Calu3 (cell line): ENCODE measurements at places on chromosomes 6 and 20.

- DNase-seq: no peak
These were observed 47.2 kb downstream of the RPP40 start for GRCh38 chr6:4956625-4957024.

- no peak for DNase-seq
These were observed 107.8 kb upstream of the RNF217 start for GRCh38 chr6:124854338-124854922.

DNA sequence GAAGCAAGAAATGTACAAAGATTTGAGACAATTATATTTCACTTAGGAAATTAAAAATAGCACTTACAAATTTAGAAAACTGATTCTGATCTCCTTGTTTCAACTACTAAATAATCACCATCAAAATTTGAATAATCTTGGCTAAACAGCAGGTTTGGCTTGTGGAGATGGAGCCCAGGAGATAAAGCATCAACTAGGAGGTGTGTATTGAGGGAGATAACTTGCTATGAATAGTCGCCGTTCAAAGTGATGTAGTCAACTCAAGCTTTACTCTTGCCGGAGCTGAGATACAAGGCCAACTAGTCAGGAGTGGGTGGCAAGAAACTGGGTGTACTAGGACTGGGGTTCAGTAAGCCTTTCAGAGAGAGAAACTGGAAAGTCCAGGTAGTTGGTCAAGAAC is 117.7 kb downstream of the TRMT11 start:
- DNase-seq: no peak

DNA sequence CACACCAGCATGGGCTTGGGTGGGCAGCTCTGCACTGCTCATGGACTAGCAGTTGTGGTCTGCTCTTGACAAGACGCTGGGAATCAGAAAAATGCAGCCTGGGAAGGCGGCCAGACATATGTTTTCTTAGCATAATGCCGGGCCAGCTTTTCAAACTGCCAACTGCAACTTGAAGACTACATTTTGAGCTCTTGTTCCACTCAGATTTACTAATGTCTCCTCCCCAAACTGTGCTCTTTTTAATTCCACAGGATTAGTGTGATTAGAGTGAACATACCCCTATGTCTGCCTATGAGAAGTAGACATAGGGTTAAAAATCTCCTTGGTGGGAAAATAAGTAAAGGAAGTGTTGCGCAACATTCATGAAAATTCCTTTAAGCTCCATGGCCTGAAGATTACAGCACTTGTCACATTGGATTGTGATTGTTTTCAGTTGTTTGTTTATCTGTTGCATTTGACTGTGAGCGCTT is 5.3 kb upstream of the FNDC1 start:
- DNase-seq: no peak

DNA sequence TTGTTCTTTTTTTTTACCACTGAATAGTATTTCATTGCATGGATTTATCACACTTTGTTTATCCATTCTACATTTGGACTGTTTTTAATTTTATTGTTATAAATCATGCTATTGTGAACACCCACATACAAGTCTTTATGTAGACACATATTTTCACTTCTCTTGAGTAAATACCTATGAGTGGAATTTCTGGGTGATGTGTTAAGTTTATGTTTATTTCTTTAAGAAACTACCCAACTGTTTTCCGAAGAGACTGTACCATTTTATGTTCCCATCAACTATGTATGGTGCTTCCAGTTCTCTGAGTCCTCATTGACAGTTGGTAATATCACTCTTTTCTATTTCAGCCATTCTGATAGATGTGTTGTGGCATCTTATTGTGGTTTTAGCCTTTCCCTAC is 54.0 kb downstream of the RIN2 start:
- no peak for DNase-seq

DNA sequence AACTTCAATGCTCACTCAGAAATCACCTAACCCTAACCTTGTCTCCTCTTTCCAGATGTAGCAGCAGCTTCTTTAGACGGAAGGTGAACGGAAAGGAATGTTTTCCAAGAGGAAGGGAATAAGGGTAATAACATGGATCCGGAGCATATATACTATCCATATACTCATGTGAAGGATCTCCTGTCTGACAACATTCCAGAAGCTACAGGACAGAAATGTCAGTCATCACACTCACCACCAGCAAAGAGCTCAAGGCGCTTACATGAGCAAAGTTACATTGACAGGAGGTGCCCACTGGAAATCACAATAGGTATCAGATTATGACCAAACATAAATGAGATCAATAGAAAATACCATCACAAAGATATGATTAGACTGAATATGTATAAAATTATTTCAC is 122.1 kb upstream of the CCDC28A start:
- no peak for DNase-seq

DNA sequence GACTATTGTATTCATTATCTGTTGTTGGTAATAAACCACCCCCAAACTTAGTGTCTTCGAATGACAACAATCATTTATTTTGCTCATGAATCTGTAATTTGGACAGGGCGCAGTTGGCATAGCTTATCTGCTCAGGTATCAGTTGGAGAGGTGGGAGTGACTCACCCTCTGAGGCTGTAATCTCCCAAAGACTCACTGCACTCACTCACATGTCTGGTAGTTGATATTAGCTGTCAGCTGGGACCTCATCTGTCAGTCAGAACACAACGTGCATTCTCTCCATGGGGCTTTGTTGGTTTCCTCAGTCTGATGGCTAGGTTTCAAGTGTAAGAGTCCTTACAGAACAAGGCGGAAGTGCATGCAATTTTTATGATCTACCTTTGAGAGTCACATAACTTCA is 219.0 kb upstream of the PRND start:
- no peak for DNase-seq

- no peak for DNase-seq
These were observed 87.4 kb upstream of the PLCB4 start for GRCh38 chr20:8981482-8981881.

- DNase-seq: no peak
These were observed 5.7 kb downstream of the KDM1B start for GRCh38 chr6:18160911-18161310.

DNA sequence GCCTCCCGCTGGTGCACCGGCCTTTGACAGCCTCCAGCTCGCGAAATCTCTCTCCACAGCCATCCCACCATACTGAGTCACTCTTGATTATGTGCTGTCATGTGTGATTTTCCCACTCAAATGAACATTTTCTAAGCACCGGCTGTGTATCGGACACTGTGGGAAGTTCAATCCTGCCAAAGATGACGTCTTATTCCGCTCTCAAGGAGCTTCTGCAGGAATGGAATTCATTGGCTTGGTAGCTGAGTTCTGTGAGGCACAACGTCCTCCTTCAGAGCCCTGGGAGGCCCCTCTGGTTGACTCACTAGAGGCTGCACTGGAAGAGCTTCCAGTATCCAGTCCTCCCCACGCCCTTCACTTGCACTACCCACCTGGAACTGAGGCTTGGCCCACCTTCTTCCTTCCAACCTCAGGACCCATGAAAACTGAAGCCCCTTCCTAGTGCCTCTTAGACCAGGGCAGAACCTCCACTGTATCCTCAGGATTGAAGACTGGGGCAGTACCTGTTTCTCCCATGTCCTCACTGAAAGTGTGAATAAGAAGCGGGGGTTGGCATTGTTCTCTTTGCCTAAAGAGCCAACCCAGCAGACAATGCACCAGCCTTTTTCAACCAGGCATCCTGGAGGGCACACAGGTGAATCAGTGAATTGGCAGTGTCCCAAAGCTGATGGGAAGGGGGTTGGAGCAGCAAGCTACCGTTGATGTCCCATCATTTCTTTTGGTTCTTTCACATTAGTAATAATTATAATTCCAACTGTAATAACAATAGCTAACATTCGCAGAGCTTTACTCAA is 1.7 kb downstream of the UNC5CL start:
- DNase-seq: no peak

GRCh38 chr20:15776770-15777466 is 796.3 kb downstream of the KIF16B start:
- no peak for DNase-seq

DNA sequence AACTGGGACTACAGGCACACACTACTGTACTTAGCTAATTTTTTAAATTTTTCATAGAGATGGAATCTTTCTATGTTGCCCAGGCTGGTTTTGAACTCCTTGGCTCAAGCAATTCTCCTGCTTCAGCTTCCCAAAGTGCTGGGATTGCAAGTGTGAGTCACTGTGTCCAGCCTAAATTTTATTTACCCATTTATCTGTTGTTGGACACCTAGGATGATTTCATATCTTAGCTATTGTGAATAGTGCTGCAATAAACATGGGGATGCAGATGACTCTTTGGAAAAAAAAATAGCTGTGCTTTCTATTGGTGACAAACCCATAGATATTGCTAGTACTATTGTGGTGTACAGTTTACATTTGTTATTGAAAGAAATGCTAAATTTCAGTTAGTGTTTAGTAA is 19.6 kb upstream of the SYNCRIP start:
- DNase-seq: no peak

DNA sequence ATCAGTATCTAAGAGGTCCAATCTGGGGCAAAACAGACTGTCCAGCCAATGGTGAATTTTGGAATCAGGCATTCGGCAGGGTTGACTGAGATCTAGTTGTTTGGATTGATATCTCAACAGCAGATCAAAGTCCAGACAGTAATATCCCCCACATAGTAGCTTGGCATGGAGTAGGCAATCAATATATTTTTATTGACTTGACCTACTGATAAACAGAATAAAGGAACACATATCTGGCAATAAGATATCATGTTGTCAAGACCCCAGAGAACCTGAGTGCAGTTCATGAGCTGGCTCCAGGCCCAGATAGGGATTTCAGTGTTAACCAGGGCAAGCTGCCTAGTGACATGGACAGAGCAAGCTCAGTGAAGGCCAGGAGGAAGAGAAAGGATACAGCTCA is 34.4 kb downstream of the TNFAIP3 start:
- no peak for DNase-seq

- DNase-seq: no peak
These were observed 27.1 kb downstream of the LBP start for GRCh38 chr20:38373231-38373867.

GRCh38 chr6:147262946-147263345 is 58.7 kb downstream of the STXBP5 start:
- DNase-seq: no peak

GRCh38 chr20:1331801-1332453 is 3.0 kb upstream of the SDCBP2 start:
- DNase-seq: no peak

- no peak for DNase-seq
These were observed 164.7 kb upstream of the CCN2 start for GRCh38 chr6:132115714-132116366.

GRCh38 chr20:40339661-40340449 is 349.2 kb downstream of the MAFB start:
- DNase-seq: no peak

DNA sequence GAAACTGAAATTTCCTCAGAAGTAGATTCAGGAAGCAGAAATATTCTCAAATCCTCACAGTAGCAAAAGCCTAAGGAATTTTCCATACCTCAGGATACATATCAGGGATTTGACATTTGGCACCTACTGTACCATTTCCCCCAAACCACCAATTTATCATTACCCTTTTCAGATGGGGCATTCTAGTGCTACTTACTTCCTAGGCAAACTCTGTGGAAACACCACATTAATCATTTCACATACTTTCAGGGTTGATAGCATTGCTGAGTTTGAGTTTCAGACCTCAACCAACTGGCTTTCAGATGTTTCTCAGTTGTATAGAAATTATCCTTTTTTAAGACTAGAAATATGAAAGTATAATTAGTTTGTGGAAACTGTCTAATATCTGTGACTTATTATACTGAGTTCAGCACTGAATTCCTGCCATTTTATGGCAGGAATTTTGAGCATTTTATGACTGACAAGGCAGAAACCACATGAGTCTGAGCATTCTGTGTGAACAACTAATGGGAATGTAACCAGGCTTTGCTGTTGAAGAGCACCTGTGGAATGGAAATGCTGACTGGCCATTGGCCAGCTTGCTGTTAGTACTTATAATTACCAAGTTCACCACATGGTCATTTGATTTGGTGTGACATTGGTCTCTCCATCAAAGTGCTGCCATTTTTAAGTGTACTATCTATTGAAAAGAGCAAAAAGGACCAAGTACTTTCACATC is 35.1 kb upstream of the IRAK1BP1 start:
- no peak for DNase-seq

- no peak for DNase-seq
These were observed 1.9 kb downstream of the NOL7 start for GRCh38 chr6:13617066-13617465.

- DNase-seq: no peak
These were observed 260.6 kb upstream of the BMP2 start for GRCh38 chr20:6506906-6507305.

DNA sequence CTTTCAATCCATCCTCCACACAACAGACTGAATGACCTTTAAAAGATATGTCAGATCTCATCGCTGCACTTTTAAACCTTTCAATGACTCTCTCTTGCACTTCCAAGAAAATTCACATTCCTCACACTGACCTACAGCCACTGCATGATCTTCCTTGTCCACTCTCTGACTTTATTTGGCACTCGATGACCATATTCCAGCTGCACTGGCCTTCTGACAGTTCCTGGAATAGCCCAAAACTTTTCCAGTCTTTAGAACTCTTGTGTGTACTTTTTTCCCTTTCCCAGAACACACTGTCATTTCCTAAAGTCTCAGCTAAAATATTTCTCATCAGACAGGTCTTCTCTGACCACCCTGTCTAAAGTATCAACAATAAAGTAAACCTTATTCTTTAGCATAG is 174.6 kb downstream of the ADGRG6 start:
- DNase-seq: no peak

DNA sequence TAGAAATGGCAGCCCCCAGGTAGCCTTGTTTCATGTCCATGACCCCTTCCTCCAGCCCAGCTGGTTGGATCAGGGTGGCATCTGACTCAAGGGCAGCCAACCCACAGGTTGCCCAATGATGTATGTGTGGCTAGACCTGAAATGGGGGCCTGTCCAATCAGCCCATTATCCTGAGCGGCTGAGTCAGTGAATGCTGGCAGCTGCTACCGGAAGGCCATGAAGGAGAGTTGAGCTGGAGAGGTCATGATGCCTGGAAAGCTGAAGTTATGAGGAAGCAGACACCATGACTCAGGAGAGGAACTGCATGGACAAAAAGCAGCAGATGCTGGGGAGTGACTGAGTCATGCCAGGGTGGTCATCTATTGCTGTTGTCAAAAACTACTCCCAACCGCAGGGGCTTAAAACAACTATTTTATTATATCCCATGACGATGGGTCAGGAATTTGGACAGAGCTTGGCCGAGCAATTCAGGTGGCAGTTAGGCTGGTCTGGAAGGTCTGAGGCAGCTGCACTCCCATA is 67.3 kb downstream of the MDGA1 start:
- peak; percentile 91 for DNase-seq

DNA sequence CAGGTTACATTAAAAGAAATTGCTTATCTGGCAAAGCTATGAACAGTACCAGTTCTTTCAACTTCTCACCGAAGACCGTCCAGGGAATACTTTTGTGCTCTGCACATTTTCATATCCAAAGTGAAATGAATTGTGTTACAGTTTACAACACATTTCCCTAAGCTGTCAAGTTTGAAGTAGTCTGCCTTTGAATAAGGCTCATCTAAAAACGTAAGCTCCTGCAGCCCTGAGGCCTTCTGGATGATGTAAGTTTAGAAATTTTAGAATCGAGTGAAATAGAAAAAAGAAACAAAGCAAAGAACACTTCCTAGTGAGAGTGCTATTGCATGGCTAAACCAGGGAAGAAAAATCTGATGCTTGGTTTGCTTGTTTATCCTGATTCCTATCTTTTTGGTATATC is 653.8 kb downstream of the MMUT start:
- no peak for DNase-seq

- DNase-seq: no peak
These were observed 11.2 kb downstream of the SLC35A1 start for GRCh38 chr6:87483929-87484328.

GRCh38 chr6:72863131-72863530 is 241.3 kb downstream of the KCNQ5 start:
- no peak for DNase-seq
